ENCODE measurements at places on chromosomes 4 and X.

- peak; percentile 6 for DNase-seq
Measured at GRCh38 chrX:155535866-155536265, 76.9 kb downstream of the TMLHE start.

DNA sequence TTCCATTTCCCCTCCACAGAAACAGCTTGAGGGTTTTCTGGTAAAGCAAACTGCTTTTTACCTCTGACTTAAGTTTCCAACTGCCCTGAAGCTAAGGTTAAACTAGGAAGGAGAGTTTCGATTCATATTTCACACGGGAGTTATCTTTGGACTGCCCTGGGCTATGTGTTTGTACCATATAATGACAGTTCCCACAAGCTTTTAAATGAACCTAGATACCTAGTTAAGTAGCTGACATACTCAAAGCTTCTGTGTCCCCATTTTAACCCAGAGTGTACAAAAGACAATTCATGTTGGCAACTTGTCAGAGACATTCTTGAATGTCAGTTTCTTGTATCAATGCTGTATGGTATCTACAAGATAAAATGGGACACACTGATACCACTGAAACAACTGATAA lies 1296.6 kb upstream of the IGFBP7 start:
- no peak for DNase-seq

DNA sequence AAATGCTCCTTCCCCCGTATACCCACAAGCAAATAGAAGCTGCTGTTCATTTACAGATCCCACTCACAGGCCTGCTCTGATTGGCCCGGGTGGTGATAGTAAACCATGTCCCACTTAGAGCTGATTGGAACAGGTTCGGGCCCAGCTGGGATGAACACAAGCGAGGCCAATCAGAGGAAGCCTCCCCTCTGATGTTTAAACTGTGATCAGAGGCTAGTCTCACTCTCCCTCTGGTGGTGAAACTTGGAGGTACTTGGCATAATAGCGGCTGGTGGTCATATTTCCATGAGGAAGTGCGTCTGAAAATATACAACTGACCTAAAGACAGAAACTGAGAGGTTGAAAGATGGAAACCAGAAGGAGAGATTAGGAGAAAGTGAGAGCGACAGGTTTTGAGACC lies 51.5 kb upstream of the TRPC3 start:
- DNase-seq, result peak; percentile 49

DNA sequence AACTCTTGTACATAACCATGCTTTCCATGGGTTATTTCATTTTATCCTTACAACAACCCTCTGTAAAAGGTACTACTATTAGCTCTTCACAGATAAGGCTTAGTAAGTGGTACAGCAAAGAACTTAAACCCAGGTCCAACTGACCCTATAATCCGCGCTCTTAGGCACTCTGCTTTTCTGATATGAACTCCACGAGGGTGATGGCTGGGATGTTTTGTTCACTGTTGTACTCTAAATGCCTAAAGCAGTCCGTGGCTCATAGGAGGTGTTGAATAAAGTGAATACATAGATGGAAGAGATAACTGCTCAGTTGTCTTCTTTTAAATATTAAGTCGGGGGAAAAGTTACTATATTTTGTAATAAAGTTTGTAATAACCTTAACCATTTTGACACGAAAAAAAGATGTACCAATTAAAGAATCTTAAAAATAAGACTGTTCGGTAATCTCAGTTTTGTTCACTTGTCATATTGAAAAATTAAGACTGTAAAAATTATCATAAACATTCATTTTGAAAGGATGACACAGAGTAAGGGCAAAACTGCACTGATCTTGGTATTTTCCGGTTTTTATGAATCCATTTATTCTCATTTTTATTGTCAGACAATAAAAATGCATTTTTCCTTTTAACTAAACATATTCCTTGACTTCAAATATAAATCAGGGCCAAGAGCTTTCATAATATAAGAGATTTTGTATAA lies 166.5 kb downstream of the FBXW7 start:
- DNase-seq, result no peak

DNA sequence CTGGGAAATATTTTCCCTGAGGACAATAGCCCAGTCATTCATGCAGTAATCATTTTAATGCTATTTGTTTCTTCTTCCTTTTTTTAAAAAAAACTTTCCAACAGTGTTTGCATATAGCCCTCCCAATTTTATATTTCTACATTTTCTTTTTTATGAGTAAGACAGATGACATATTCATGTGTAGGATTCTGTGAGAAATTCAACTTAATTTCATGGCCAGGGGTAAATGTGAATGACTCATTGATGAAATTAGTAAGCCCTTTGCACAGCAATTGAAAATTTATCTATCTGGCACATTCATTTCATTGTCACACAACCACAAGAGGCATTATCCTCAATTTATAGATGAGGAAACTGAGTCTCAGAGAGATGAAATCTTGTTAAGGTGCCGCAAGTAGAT lies 13.7 kb upstream of the SMIM20 start:
- DNase-seq, result no peak

GRCh38 chr4:107893171-107894137 lies 37.9 kb upstream of the CYP2U1 start:
- DNase-seq, result peak; percentile 68

GRCh38 chr4:6893449-6894085 lies 16.1 kb upstream of the TBC1D14 start:
- no peak for DNase-seq

DNA sequence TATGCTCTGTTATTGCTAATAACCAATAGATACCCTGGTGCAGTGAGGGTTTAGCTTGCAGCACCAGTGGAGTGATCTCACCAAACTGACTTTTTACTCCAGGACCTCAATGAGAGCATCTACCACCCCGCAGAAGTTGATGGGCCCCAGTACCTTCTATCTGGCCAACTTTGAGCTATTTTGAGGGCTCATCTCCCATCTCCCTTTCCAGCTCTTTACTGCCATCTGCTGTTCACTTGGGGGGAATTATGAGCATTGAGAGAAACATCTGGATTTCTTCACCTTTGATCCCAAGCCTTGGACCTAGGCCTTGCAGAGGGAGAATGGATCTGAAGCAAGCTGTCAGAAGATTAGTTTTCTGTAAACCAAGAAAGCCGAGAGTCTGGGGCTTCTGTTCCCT lies 143.6 kb downstream of the TMEM164 start:
- peak; percentile 79 for DNase-seq

GRCh38 chr4:5133201-5133600 lies 81.9 kb downstream of the STK32B start:
- DNase-seq, result no peak

- no peak for DNase-seq
Measured at GRCh38 chr4:47597696-47598095, 112.6 kb downstream of the ATP10D start.

- no peak for DNase-seq
Measured at GRCh38 chr4:89142691-89143669, 31.6 kb downstream of the TIGD2 start.

- no peak for DNase-seq
Measured at GRCh38 chr4:24611575-24611974, 27.2 kb upstream of the DHX15 start.

DNA sequence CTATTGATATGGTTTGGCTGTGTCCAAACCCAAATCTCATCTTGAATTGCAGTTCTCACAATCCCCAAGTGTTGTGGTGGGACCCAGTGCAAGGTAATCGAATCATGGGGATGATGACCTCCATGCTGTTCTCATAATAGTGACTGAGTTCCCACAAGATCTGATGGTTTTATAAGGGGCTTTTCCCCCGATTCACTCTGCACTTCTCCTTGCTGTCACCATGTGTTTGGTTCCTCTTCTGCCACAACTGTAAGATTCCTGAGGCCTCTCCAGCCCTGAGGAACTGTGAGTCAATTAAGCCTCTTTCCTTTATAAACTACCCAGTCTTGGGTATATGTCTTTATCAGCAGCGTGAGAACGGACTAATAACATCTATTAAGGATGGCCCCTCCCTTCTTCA lies 68.8 kb downstream of the FBXW7 start:
- DNase-seq, result no peak

GRCh38 chrX:18884916-18885315 lies 99.0 kb downstream of the PHKA2 start:
- no peak for DNase-seq

DNA sequence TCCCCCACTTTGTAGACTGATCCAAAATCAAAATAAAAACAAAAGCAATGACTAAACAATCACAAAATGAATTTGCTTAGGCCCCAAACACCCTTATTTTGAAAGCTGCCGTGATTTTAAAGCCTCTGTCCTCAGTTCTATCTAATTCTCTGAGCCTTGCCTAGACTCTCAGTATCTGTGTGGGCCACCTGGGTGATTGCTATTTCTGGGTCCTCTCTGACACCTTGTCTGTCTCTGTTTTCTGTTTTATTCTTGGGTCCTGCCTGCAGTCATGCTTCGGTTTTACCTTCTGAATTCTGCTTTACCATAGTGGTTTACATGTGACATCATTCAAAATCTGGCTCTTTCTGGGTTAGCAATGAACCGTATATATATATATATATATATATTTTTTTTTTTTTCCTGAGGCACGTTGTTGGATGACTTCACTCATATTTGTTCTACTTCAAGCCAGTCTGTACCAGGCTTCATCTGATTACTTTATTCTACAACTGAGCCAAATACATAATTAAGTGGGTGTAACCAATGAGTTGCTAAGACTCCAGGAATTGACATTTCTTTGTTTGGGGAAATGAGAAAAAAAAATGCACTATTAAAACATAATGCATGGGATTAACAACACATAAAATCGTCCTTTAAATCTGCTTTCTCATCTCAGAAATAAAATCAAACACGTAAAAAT lies 710.7 kb upstream of the SLIT2 start:
- DNase-seq, result no peak

DNA sequence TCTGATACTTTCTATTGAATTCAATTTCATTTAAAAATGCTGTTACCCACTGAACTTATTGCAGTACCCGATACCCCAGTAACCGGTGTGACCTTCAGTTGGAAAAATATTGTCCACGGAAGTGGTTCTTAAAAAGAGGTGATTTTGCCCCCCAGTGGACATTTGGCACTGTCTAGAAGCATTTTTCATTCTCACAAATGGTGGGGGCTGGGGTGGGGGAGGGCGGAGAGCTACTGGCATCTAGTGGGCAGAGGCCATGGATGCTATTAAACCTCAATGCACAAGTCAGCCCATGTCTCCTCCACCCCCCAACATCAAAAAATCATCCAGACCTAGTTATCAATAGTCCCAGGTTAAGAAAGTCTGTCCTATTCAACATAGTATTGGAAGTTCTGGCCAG lies 19.6 kb upstream of the CHM start:
- no peak for DNase-seq

- peak; percentile 64 for DNase-seq
Measured at GRCh38 chr4:119286377-119287002, 35.4 kb downstream of the FABP2 start.

DNA sequence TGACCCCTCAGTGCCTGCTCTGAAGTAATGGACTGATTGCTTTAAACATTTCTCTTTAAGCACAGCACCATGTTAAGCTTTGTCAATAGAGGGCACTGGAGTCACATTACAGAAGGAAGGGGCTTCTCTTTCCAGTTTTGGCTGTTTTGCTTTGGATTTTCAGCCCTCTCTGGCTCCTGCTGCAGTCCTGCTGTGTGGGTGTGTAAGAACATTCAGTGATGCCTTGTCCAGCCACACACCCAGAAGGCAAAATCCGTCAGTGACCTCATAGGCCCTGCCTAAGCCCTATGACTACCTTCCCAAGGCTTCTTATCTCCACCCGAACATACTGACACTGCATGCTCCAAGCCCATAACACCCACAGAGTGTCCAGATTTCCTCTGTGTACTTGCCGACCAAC lies 215.3 kb upstream of the CTSO start:
- DNase-seq, result peak; percentile 76

GRCh38 chr4:110483516-110483915 lies 7.6 kb downstream of the ENPEP start:
- DNase-seq, result no peak

DNA sequence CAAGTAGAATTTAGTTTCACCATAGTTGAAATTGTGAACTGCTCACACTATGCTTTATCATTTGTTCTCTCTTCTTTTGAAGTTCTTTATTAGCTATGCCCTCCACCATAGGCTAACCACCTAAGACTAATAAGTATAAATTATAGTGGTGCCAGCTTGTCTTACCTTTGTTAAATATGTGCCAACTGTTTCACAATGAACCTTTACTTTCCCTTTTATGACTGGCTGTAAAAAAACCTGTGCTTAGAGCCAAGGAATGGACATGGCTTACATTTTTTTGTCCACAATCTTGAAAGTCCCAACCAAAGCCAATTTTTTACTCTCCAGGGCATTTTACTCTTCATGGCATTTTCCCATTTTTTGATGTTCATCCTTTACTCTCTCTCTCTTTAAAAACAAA lies 123.5 kb upstream of the LEF1 start:
- DNase-seq, result peak; percentile 17

DNA sequence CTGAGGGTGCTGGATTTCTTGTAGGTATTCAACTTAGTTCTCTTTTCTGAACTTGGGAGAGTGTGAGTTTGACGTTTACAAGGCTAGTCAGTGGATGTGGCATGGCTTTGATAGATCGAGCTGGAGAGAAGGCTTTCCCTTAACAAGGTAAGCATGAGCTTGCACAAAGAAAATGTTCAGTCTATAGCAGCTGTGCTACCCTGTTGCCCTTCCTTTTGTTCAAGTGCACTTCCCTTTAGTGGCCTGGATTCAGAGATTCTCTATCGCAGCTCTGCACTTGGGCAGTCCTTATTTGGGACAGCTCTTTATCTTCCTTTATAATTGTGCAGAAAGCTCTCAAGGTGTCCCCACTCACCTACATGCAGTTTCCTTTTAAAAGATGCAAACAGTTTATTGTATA lies 198.0 kb downstream of the ARHGAP24 start:
- no peak for DNase-seq

DNA sequence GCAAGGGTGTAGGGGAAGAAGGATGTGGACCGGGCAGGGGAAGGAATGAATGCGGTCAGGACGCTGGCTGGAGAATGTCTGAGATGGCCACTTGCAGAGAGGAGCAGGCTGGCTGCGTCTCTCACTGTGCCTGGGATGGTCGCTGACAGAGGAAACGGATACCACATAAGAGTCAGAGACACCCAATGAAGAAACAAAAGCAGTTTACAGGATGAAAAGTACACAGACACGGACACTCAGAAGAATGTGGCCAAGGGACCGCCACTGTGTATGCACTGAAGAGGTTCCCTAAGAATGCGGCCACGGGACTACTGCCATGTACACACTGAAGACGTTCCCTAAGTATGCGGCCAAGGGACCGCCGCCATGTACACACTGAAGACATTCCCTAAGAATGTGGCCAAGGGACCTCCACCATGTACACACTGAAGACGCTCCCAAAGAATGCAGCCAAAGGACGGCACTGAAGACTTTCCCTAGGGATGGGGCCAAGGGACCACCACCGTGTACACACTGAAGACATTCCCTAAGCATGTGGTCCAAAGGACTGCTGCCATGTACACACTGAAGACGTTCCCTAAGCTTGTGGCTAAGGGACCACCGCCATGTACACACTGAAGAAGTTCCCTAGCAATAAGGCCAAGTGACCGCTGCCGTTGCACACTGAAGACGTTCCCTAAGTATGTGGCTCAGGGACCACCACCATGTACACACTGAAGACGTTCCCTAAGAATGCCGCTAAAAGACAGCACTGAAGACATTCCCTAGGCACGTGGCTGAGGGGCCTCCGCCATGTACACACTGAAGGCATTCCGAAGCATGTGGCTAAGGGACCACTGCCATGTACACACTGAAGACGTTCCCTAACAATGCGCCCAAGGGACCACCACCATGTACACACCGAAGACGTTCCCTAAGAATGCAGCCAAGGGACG lies 32.2 kb downstream of the DHRSX start:
- DNase-seq, result no peak

Measured in MCF 10A (cell line).